CD4-positive, alpha-beta memory T cell (primary cell): ENCODE measurements at places on chromosomes 5 and 9.

GRCh38 chr9:107609547-107609946 lies 120.0 kb upstream of the KLF4 start:
- no peak for DNase-seq

DNA sequence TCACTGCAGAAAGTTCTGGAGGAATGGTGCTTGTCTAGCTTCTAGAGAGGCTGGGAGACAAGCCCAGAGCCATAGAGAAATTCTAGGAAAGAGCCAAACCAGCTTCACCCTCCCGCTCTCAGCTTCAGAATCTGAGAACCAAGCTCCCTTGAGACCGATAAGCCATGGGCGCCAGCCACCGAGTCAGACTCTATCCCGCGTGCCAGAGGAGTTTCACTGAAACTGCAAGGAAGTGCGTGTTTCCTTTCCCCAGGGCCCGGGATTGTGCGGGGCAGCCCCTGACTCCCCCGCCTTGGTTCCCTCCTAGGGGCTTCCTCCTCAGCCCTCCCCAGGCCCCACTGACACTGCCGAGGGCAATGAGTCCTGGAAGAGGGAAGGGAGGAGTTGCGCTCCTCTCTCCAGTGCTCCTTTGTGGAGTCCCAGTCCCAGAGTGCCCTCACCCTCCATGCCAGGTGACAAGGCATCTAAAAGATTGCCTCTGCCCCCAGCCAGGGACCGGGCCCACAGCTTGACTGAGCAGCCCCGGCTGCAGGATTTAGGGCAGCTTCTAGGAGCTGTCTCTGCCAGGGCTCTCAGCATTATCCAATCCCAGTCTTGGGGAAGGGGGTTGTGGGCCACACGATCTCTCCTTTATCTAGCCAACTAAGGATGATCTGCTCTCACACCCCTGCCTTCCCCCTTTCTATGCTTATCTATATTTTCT lies 18.4 kb upstream of the TCF7 start:
- no peak for DNase-seq

- DNase-seq = no peak
These were observed 535 bp upstream of the NFIB start for GRCh38 chr9:14314424-14314928.

DNA sequence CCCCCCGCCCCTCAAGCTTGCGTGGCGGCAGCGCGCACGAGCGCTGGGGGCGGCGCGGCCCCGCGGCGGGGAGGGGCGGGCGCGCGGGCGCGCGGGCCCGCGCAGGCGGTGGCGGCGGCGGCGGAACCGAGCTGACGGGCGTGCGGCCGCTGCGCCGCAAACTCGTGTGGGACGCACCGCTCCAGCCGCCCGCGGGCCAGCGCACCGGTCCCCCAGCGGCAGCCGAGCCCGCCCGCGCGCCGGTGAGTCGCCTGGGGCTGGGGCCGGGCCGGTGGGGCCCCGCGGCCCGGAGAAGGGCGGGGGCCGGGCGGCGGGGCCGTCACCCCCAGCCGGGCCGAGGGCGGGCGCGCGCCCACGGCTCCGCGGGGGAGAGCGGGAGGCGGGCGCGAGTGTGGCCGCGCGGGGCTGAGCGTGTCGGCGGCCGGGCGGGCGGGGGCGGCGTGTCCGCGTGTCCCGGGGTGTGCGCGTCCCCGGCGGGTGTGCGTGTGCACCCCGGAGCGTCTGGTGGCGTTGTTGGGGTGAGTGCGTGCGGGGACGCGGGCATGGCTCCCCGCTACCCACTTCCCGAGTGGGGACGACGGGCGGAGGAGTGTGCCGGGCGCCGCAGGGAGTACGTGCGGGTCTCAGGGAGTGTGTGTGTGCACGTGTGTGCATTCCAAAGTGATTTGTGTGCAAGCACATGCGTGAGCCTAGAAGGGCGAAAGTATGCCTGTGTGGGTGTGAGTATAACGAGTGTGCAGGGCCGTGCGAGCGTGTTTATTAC lies at the start of gene NEK6:
NEK6 (plus strand) TSS at position 106 of the 763 bp plus-strand sequence. CDS start 44,016 bp downstream, outside the sequence.
- peak; percentile 55 for DNase-seq

DNA sequence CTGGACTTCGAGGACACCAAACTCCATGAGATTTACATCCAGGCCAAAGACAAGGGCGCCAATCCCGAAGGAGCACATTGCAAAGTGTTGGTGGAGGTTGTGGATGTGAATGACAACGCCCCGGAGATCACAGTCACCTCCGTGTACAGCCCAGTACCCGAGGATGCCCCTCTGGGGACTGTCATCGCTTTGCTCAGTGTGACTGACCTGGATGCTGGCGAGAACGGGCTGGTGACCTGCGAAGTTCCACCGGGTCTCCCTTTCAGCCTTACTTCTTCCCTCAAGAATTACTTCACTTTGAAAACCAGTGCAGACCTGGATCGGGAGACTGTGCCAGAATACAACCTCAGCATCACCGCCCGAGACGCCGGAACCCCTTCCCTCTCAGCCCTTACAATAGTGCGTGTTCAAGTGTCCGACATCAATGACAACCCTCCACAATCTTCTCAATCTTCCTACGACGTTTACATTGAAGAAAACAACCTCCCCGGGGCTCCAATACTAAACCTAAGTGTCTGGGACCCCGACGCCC lies 1.3 kb downstream of the PCDHGC3 start:
- no peak for DNase-seq

GRCh38 chr9:137407590-137408300 lies 15.2 kb downstream of the EXD3 start:
- no peak for DNase-seq

GRCh38 chr5:113084402-113085083 lies 107.9 kb downstream of the DCP2 start:
- DNase-seq = no peak

DNA sequence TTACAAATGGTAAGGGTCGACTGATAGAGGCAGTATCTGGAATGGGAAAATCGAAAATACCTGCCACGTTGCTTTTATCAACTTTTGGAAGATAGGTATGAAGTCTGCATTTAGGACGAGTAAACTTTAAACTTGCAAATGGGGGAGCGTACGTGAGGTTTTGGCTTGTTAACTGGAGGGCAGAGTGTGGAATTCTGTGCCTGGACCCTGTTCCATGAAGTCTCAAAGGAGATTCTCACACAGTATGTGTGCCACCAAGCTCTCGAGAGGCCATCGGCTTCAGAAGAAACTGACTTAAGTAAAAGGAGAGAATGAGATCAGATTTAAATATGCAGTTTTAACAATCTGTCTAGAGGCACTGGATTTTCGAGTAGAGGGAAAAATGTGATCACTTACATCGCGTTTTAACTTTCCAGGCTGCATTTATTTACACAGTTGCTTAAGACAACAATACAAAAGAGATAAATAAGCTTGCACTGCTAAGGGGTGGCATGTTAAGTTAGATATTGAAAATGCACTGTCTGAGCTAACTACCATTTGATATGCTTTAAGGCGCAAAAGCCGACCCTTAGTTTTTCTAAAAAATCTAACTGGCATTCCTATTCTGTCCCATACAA lies 401.6 kb downstream of the EBF1 start:
- no peak for DNase-seq

- no peak for DNase-seq
These were observed 258.5 kb downstream of the GABRB2 start for GRCh38 chr5:161288071-161288470.

GRCh38 chr9:69655065-69655464 lies 17.1 kb downstream of the APBA1 start:
- no peak for DNase-seq

- DNase-seq = no peak
These were observed 477.1 kb downstream of the PDE4D start for GRCh38 chr5:59416451-59416850.

- DNase-seq = no peak
These were observed 37.2 kb downstream of the FAM240B start for GRCh38 chr9:38682713-38683112.

DNA sequence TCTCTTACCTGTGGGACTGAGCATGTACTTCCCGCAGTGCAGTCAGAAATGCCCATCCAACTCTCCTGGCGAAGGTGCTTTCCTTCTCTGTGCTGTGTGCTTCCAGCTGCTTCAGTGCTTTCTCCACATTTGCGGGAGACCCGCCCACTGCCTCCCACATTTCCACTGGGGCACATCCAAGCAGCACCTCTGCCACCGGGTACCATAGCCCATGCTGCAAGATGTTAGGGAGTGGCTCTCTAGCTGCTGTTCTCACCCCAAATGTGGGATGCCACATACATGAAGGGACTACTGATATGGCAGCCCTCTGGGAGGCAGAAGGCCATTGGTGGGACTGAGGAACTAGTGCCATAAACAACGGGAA lies 8.8 kb downstream of the DMAC1 start:
- DNase-seq = no peak

GRCh38 chr5:159120446-159120845 lies 20.7 kb upstream of the EBF1 start:
- peak; percentile 52 for DNase-seq

DNA sequence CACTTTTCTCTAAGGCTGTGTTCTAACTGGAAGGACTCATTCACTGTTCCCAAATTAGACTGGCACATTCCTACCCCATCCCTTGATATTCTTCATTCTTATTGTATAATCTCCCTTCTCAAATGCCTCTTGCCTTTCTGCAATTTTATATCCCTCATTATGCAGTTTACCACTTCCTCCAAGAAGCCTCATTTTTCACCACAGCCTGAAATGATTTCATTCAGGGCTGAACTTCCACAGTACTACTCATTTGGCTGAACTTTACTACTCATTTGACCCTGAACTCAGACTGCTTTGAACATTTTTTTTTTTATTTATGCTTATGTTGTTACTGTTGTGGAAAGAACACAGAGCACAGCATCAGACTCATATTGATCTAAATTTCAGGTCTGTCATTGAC lies 32.7 kb downstream of the GRIA1 start:
- no peak for DNase-seq

DNA sequence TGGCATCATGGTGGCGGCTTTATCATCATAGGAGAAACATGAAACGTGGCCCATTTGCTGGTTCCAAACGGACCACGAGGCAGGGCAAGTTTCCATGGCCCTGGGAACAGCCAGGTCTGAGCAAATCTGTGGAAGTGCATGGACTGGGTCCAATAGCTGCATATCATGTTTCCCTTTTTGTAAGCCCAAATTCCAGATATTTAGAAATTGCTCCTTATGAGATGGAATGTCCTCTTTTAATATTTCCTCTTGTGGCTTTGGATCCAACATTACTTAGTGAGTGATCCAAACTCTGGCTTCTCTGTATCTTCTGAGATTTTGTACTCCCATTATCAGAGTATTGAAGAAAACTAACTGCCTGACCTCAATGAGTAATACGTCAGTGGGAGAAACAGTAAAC lies 79.8 kb upstream of the FBXL7 start:
- DNase-seq = no peak

- no peak for DNase-seq
These were observed 435.3 kb upstream of the TNC start for GRCh38 chr9:115553060-115553773.

DNA sequence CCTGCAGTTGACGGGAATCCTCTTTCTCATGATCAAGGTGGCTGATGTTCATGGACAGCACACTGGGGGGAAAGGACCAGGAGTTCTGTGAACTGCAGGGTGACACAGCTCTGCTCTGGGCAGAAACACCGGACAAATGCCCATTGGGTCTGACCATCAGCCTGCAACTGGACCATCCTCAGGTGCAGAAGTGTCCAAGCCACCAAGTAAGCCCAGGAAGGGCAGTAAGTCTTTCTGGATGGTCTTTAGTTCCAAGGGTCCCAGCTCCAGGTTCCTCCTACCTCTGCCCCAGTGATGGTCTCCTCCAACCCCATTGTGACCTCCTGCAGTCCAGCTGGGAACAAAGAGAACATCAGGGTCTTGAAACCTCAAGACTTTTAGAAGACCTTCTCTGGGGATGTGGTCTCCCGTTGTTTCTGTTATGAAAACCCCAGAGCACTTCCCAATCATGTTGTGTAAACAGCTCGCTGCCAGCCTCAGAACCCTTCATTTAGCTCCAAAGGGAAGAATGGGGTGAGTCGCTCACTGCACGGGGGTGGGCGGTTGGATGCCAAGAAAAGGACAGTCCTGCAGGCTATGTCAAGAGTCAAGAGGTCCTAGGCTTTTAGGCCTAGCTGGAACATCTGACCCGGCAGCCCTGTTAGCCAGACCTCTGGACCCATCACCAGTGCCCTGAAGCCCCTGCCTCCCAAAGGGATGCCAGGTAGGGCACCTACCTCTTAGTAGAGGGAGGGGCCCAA lies 41.8 kb upstream of the TCF7 start:
- no peak for DNase-seq

- no peak for DNase-seq
These were observed 174.9 kb upstream of the MVB12B start for GRCh38 chr9:126151686-126152134.

GRCh38 chr9:78291240-78291925 lies 5.5 kb upstream of the PSAT1 start:
- DNase-seq = no peak

- DNase-seq = no peak
These were observed 361.2 kb upstream of the TRPC7 start for GRCh38 chr5:136726506-136726905.

DNA sequence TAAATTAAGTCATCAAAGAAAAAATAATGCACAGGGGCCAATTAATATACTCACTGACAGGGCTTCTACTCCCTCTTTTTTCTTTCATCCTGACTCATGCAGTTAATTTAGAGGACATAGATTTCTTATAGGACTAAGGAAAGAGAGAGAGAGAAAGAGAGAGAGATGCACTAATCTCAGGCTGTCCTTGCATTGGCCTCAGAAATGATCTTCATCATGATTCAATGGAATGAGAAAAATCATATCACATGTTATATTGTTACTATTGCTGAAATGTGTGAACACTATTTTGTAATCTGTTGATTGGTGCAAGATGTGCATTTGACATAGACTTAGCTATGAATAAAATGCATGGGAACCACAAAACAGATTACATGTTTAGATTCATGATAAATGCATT lies 608.3 kb upstream of the NUDT12 start:
- no peak for DNase-seq

DNA sequence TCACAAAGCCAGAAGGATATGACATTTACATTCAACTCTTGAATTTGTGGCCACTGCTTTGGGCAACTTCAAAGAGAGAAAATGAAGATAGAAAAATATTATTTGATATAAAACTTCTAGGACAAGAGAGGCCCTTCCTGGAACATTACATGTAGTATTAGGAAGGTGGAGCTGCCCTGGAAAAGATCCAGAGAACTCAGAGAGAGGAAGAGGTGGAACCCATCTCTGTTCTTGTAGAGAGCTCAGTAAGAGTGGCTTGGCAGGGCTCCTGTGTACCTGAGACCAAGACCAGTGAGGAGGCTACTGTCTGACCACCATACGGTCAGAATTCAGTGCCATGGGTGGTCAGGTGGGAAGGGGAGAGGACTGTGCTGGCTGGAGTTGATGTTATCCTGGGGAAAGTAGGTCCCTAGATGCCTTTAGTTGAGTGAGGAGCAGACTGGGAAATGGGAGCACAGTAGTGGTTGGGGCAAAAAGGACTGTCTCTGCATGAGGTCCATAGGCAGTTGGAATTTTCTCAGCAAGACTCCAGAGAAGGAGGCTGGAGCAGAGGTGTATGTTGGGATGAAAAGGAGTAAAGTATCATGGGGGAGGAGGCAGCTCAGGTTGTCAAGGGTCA lies 7.6 kb downstream of the TGFBI start:
- DNase-seq = no peak

DNA sequence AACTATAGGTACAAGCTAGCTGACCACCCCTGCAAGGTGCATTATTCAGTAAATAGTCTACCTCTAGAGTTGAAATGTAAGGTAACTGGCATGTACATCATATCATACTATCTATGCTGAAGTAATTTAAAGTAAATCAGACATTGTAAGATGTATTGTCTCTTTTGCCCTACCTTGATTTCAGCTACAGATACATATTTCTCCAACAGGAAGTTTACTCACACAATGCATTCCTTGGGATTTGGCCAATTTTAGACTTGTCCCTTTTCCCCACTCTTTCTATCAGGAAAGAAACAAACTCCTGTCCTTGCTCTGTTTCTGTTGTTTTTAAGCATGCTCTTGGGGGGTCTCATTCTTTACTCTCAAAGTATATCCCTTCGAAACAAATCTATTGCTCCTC lies 58.5 kb upstream of the TSLP start:
- DNase-seq = no peak
